Fibroblast of upper back skin (primary cell): ENCODE measurements at places on chromosomes 12 and 14.

- DNase-seq: peak; percentile 97
Observed at GRCh38 chr12:59383079-59383822, 212.6 kb upstream of the SLC16A7 start.

DNA sequence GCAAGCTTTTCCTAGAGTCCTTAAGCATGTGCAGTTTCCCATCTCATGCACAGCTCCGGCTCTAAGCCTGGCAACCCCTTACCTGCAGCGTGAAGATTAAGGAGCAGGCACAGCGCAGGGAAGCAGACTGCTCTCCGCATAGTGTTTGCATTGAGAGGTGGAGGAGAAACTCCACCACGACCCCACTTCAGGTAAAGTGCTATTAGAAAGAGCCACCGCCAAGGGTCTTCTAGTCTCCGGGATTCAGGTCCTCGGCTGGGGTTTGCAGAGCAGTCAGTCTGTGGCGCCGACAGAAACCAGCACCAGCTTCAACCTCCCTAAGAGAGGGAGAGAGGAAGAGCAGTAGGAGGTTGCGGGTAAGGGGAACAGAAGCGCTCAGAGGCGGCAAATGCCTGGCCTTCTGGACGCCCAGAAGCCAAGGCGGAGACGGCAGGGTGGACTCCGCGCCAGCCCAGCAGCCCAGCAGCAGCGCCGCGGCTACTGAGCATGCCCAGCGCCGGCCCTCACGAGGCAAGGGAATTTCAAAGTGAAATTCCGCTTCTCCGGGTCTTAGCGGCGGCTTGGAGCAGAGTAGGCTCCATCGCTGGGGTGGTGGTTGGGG is at the start of gene PTPRR:
TSS of gene PTPRR (minus strand) at position 488 of the 601 bp plus-strand sequence. CDS start at position 140, 348 bp downstream.
- DNase-seq: no peak

- DNase-seq: no peak
Observed at GRCh38 chr14:48974994-48975393, 611.2 kb downstream of the RPS29 start.

DNA sequence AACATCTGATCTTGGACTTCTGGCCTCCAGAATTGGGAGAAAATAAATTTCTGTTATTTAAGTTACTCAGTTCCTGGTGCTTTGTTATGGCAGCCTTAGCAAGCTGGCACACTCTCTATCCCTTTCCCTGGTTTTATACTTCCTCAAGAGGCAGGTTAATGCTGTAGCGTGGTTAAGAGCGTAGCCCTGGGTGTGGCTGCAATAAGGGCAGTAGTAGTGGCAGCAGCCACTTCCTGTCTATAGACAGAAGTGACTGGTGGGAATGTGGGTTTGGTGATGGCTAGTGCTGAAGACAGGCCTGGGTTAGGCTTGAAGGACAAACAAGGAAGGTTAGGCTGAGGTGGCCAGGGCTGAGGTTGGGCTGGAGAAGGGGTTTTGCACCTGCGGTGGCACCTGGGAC is 3.6 kb upstream of the LGALS3 start:
- no peak for DNase-seq

GRCh38 chr12:63129927-63130326 is 21.1 kb downstream of the AVPR1A start:
- no peak for DNase-seq

DNA sequence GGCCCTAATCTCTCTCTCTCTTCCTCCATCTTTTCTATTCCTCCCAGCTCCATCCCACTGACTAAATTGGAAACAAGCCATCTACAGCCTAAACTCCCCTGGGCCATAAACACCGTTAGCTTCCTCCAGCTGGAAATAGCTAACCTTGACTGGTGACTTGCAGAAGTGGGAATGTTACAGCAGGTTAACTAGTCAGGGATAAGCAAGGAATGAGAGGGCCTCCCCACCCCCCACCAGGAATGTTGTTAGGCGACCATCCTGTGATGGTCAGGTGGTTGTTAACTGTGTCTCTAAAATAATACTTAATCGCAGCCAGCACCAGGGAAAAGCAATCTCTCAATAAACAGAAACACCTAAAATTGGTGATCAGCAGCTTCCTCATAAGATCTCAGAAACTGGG is 40.8 kb downstream of the MIS18BP1 start:
- no peak for DNase-seq

GRCh38 chr14:51925980-51926379 is 63.4 kb upstream of the RTRAF start:
- DNase-seq: no peak

- DNase-seq: no peak
Observed at GRCh38 chr14:75109877-75110276, 17.0 kb downstream of the NEK9 start.
